Fibroblast of villous mesenchyme (primary cell): ENCODE measurements at places on chromosomes 11 and 22.

- no peak for DNase-seq
Measured at GRCh38 chr11:16587670-16588069, 150.8 kb upstream of the C11orf58 start.

DNA sequence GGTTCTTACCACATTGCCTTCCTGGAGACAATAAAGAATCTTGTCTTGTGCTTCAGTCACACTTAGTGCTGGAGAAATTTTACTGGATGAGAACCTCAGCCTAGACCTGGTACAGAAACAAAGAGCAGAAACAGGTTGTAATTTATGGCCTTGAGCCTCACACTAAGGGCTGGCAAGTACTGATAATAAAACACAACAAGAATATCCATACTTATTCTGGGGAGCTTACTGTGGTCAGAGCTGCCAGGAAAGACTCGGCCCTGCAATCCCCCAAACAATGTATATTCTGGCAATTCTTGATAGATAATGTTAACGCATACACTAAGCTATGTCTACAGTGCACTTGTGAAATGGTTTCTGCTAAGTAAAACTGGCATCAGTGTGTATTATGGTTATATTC, 9.7 kb downstream of the SNX19 start:
- DNase-seq = no peak

- peak; percentile 66 for DNase-seq
Measured at GRCh38 chr11:28697920-28698827, 590.0 kb downstream of the METTL15 start.

GRCh38 chr11:68498903-68499883, 38.6 kb downstream of the PPP6R3 start:
- no peak for DNase-seq

DNA sequence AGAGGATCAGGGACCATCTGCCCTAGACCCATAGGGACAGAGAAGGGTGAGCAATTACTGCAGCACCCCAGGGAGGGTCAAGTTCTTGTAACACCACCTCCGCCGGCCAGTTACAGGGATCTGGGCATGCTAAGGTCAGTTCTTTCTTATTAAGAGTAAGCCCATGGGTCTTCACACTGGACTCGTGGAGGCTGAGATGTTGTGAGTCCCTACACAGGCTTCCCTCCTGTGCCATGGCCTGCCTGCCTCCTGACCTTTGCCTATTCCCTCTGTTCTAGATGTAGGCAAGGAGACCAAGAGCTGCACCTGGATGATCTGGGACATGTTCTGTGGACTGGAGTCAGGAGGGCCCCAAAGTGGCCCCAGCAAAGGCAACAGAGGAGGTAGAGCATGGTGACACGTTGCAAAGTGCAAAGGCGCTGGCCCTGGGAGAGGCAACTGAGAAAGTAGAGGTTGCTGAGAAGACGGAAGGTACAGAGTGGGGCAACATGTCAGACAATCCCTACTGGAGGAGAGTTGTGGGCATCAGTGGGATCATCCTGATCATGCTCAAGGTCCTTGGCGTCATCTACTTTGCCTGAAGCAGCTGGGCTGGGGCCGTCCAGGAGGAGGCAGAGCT, 16.3 kb upstream of the GNAZ start:
- DNase-seq = no peak

GRCh38 chr11:100940111-100940510, 189.5 kb downstream of the PGR start:
- no peak for DNase-seq

- DNase-seq = no peak
Measured at GRCh38 chr11:25794804-25795203, 537.1 kb upstream of the ANO3 start.

- DNase-seq = no peak
Measured at GRCh38 chr11:20015529-20016427, 144.5 kb downstream of the DBX1 start.

DNA sequence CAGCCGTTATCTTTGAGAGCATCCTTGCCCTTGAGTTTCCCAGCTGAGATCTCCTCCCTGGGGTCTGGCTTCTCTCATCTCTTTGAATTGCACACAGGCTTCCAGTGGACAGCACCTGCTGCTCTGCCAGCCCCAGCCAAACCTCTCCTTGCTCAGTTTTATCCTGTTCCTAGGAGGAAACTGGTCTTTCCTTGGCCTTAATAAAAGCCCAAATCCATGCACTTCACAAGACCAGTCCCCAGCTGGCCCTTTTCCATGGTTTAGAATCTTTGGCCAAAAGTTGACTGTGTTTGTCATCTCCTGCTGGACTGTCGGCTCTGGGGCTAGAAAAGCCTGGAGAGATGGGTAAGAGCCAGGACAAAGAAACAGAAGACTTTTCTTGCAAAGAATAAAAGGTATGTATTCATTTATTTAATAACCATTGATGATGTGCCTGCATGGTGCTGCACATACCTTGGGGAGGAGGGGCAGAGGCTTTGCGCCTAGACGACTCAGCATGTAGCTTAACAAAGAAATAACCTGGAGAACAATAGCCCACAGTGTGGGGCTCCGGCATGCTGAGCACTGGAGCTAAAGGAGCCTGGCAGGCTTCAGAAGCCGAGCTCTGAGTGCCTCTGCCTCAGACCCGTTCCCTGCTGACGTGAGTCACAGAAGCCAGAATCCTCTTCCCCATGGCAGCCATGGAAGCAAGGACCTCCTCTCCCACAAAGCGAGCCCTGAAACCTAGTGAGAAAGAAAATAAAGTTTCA, 319.3 kb upstream of the B3GAT1 start:
- no peak for DNase-seq

DNA sequence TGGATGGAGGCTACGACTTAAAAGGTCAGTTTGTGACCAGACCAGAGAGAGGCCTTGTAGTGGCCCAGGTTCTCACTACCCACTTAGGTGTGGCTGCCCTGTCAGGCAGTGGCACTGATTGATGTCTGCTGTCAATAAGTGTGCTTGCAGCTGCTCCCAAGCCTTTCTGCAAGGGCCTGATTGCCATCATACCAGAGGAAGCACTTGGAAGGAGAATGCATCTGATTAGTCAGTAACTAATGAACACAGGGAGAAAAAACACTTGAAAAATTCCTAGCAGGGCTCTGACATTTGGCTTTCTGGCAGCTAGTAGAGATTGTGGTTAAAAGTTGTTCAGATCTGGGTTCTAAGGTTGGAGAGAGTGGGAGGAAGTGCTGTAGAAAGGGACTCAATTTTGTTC, 107.5 kb downstream of the NAV2 start:
- no peak for DNase-seq

DNA sequence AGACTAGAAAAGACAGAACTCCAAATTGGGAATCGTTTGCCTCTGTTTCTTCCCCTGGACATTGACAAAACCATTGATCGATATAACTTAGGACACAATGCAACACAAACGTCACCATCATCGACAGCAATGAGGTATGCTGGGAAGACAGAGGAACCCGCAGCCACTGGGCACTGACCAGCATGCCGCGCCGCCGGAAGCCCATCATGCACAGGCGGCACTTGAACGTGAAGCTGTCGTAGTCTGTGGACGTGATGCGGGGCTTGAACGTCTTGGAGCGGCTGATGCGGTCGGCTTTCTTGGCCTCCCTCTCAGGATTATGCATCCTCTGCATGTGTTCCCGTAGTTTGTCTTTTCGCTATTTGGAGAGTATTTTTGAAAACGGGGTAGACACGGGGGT, 23.0 kb upstream of the NFRKB start:
- no peak for DNase-seq

GRCh38 chr11:2649400-2649799, 50.4 kb downstream of the KCNQ1OT1 start:
- no peak for DNase-seq

- no peak for DNase-seq
Measured at GRCh38 chr11:112369916-112370315, 109.3 kb upstream of the PLET1 start.

GRCh38 chr22:29093501-29094300, 20.9 kb downstream of the KREMEN1 start:
- DNase-seq = peak; percentile 71

- no peak for DNase-seq
Measured at GRCh38 chr11:68266121-68266891, 5.5 kb downstream of the C11orf24 start.

- DNase-seq = peak; percentile 2
Measured at GRCh38 chr11:90434858-90435257, 212.0 kb upstream of the CHORDC1 start.

- no peak for DNase-seq
Measured at GRCh38 chr11:116730601-116731000, 42.2 kb downstream of the BUD13 start.

DNA sequence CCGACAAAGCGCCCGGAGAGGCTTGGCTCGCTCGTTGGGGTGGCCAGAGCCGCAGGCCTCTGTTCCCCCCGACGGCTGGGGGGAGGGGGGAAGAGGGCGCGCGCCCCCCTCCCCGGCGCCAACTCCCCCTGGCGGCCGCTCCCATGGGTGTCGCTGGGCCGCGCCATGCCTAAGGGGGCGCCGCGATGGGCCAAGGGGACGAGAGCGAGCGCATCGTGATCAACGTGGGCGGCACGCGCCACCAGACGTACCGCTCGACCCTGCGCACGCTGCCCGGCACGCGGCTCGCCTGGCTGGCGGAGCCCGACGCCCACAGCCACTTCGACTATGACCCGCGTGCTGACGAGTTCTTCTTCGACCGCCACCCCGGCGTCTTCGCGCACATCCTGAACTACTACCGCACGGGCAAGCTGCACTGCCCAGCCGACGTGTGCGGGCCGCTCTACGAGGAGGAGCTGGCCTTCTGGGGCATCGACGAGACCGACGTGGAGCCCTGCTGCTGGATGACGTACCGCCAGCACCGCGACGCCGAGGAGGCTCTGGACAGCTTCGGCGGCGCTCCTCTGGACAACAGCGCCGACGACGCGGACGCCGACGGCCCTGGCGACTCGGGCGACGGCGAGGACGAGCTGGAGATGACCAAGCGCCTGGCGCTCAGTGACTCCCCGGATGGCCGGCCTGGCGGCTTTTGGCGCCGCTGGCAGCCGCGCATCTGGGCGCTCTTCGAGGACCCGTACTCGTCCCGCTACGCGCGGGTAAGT, 1.4 kb downstream of the KCNC1 start:
- DNase-seq = no peak

DNA sequence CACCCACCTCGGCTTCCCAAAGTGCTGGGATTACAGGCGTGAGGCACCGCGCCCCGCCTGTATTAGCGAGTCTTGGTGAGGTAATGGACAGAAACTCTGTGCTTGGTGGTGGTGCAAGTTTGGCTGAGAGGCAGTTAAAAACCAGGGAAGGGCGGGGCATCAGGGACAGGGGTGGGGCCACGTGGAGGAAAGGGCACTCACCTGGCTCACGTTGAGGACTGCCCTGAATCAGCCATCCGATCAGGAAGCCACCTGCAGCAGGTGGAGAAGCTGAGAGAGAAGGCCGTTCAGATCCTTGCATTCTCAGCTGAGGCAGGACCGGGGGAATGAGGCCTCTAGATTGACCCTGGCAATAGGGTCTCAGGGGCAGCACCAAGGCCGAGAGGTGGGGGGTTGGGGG, 12.1 kb upstream of the CHRM1 start:
- no peak for DNase-seq

DNA sequence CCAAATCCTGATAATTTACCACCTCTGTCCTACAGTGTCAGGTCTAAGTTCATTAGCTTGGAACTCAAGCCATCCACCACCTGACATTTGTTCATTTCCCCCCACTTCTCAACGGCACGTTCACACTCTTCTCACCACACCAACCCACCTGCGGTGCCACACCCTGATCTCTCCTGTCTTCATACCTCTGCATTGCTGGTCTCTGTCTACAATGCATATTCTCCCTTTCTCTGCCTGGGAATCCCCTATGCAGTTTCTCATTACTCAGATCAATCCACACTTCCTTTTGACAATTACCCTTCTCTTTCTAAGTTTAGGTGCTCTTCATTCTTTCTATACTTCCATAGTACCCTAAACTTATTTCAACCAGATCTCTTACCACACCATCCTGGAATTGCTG, 20.4 kb upstream of the EMSY start:
- no peak for DNase-seq

GRCh38 chr11:47468598-47469214, 19.8 kb upstream of the RAPSN start:
- DNase-seq = no peak

GRCh38 chr11:8213376-8213775, 44.6 kb upstream of the RIC3 start:
- DNase-seq = no peak

GRCh38 chr11:6489306-6489705, 7.8 kb upstream of the DNHD1 start:
- DNase-seq = no peak

DNA sequence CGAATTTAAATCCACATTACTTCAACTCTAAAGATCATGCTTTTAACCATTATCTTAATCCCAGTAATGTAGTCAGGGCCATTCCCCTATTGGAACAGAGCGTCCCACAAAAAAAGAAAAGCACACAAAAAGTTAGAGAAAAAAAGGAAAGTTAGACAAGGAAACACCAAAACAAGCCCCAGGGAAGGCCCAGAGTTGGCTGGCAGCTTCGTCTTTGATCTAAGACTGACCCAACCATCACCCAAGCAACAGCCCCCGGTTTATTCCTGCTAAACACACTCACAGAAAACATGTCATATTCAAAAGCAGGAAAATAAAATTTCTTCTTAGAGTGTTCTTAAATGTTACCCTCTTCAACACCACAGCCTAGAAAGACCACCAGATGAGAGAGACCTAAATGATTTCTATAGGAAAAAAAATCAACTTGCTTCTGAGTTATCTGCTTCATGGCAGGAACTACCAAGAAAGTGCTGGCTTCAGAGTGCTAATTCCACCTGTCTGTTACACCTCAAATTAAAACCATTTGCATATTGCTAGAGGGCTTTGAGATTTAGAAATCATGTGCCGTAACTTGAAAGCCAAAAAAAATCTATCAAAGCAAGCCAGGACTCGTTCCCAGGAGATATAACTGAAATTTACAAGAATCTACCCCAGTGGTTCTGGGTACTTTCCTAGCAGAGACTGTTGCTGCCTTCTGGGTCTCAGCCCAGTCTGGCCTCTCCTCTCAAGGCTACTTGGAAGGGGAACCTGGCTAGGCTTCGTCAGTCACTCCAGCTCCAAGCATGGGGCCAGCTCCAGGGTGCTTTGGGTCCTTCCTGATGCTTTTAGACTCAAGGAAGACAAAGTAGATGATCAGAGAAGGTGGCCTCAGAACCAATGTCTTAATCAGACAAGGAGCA, 31.2 kb downstream of the POU2AF3 start:
- DNase-seq = no peak

GRCh38 chr11:103920449-103920848, 116.0 kb upstream of the DDI1 start:
- DNase-seq = peak; percentile 36

GRCh38 chr22:42131562-42131961, 952 bp upstream of the CYP2D6 start:
- DNase-seq = no peak

- DNase-seq = peak; percentile 20
Measured at GRCh38 chr11:60914633-60915247, 782 bp downstream of the TMEM109 start.

DNA sequence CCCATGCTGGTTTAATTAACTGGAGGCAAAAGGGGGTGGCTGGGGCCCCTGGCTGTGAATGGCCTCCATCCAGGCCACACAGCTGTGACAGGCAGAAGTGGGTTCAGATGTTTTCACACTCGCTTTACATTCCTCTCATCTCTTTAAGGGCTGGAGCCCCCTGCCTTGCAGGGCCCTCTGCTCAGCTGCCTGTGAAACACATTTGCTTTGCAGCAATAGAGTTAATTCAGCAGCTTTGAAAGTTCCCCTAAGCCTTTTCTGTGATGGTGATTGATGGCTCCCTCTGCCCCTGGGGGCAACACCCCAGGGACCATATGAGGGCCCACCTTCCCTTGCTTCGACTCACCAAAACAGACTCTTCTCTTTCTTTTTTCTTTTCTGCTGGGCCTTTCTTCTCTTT, 139.3 kb downstream of the FEZ1 start:
- DNase-seq = no peak

- no peak for DNase-seq
Measured at GRCh38 chr11:122177238-122177637, 61.2 kb upstream of the BLID start.

- DNase-seq = peak; percentile 31
Measured at GRCh38 chr22:19643448-19644313, 70.6 kb upstream of the SEPTIN5 start.
